Adrenal gland (tissue), 19 donors: ENCODE measurements at places on chromosomes 12 and 14. TPM values are rescaled to one million over a fixed set of nuclear protein-coding genes. Genes with fewer than 3 reads are reported as not detected.

GRCh38 chr12:39620659-39621658, 1.4 kb upstream of the ABCD2 start:
- no peak for DNase-seq
- no peaks in the 10 kb centered on the region for H3K27me3 ChIP-seq
- peaks cover 20% of the 10 kb centered on the region for H3K4me1 ChIP-seq
- H3K4me3 ChIP-seq = no peak overlapping the region

- H3K4me3 ChIP-seq = no peak overlapping the region
- H3K36me3 ChIP-seq = no peaks in the 10 kb centered on the region
- H3K27me3 ChIP-seq = no peaks in the 10 kb centered on the region
- no peak for DNase-seq
- no peaks in the 10 kb centered on the region for H3K4me1 ChIP-seq
Measured at GRCh38 chr14:101891471-101891870, 72.9 kb upstream of the DYNC1H1 start.

GRCh38 chr12:15982471-15982870, 71.3 kb downstream of the DERA start:
- no peak overlapping the region for H3K4me3 ChIP-seq
- DNase-seq = no peak
- H3K36me3 ChIP-seq = no peaks in the 10 kb centered on the region
- H3K27me3 ChIP-seq = no peaks in the 10 kb centered on the region
- no peaks in the 10 kb centered on the region for H3K4me1 ChIP-seq

DNA sequence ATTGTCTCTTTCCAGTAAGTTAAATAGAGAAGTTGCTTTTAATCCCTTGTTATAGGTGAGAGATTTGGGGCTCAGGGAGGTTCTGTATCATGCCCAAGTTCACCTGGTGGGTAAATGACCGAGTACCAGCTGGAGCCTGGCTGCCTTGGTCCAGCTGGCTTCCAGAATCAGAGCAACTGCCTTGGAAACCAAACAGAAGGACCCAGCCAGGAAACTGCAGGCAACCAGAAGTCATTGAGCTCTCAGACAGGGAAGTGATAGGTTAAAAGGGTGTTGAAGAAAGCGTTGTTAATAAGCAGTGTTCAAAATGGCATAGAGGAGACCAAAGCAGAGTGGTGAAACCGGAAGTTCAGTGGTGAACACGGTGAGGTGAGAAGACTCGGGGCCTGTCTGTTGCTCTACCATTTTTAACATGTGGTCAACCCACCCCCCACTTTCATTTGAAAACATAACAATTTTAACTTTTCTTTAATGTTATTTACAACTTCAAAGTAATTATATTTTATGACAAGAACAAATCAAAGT, 54.9 kb downstream of the PLEKHG7 start:
- H3K27me3 ChIP-seq = no peaks in the 10 kb centered on the region
- no peak for DNase-seq
- no peaks in the 10 kb centered on the region for H3K36me3 ChIP-seq

- no peak overlapping the region for H3K27ac ChIP-seq
- H3K4me1 ChIP-seq = no peaks in the 10 kb centered on the region
Measured at GRCh38 chr12:26576266-26576665, 256.7 kb downstream of the ITPR2 start.

DNA sequence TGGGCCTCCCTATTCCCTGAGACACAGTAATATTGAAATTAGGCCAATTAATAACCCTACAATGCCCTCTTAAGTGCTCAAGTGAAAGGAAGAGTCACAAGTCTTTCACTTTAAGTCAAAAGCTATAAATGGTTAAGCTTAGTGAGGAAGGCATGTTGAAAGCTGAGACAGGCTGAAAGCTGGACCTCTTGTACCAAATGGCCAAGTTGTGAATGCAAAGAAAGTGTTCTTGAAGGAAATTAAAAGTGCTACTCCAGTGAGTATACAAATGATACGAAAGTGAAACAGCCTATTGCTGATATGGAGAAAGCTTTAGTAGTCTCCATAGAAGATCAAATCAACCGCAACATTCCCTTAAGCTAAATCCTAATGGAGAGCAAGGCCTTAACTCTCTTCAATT, 140.8 kb downstream of the PTCSC3 start:
- H3K27ac ChIP-seq = no peak overlapping the region
- no peak overlapping the region for H3K4me3 ChIP-seq
- no peaks in the 10 kb centered on the region for H3K27me3 ChIP-seq
- no peaks in the 10 kb centered on the region for H3K36me3 ChIP-seq
- H3K4me1 ChIP-seq = no peaks in the 10 kb centered on the region

The IFI27 gene
- 385 TPM for total RNA-seq

The RAP1B gene
- 116 TPM for total RNA-seq

The ERP29 gene
- 129 TPM for total RNA-seq
